Activated naive CD8-positive, alpha-beta T cell treated with anti-CD3 and anti-CD28 coated beads for 36 hours (primary cell): ENCODE measurements at places on chromosomes 2 and 18. TPM values are rescaled to one million over a fixed set of nuclear protein-coding genes. Genes with fewer than 3 reads are reported as not detected.

The VIT gene
- not detected for total RNA-seq

The NFATC1 gene
- total RNA-seq, result 94.2 TPM

The CCDC150 gene
- total RNA-seq, result 7.5 TPM

The EDAR gene
- 0.21 TPM for total RNA-seq

The PHOSPHO2 gene
- 3.4 TPM for total RNA-seq

The TWIST2 gene
- total RNA-seq, result not detected

The KLHL30 gene
- total RNA-seq, result not detected
